HT1080 (cell line): ENCODE measurements at places on chromosomes 7 and 10.

DNA sequence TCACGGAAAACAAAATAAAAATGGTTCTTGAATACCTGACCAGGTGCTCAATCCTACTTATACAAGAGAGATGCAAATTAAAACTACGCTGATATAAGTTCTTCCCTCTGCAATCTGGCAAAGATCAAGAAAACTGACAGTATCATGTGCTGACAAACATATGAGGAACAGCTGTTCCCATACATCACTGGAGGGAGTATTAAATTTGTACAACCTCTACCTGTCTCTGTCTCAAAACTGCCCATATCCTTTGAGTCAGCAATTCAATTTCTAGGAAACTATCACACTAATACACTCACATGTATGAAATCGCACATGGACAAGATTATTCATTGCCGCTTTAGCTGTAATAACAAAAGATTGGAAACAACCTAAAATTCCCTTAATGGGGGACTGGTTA lies 11.0 kb upstream of the IL6 start:
- no peak for DNase-seq

DNA sequence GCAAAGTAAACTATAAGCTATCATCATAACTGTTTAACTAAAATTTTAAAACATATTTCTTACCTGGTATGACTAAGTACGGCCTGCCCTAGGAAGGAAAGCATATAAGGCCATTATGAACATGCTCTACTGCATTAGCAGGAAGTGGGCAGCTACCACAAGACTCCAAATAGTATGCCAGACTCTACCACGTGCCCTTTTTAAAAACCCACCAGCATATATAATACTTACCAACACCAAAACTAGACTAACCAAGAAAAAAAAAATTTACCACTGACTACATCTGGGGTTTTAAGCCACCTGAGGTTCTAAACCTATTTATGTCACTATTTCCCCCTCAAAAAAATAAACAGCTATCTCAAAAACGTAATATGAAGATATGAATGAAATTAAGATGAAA lies 30.1 kb downstream of the NUDCD3 start:
- DNase-seq: peak; percentile 80

DNA sequence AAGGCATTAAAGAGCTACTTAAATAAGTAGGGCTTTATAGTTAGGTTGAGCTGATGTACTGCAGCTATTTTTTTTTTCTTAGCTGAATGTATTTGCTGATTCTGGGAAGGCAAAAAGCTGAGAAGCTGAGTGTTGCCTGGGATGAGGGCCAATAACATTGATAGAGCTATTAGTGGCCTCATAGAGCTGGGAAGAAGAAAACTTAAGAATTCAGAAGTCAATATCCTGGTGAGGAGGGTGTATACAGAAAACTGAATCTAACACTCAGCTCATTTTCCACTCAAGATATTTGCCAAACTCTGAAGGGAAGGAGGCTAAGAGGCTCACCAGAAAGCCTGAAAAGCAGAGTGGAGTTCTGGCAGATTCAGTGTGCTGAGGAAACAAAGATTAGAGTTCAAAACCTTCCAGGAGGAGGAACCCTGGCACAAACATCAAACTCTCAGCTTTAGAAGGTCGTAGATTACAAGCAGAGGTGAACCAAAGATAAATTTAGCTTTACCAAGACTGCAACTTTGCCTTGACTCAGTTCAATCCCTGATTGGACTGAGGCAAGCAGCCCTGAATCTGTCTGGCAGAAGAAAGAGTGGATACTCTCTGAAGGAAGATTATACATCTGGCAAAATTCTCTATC lies 11.3 kb downstream of the PPP1R3C start:
- DNase-seq: no peak

- DNase-seq: no peak
Observed at GRCh38 chr10:110642204-110643034, 1.7 kb upstream of the RBM20 start.

DNA sequence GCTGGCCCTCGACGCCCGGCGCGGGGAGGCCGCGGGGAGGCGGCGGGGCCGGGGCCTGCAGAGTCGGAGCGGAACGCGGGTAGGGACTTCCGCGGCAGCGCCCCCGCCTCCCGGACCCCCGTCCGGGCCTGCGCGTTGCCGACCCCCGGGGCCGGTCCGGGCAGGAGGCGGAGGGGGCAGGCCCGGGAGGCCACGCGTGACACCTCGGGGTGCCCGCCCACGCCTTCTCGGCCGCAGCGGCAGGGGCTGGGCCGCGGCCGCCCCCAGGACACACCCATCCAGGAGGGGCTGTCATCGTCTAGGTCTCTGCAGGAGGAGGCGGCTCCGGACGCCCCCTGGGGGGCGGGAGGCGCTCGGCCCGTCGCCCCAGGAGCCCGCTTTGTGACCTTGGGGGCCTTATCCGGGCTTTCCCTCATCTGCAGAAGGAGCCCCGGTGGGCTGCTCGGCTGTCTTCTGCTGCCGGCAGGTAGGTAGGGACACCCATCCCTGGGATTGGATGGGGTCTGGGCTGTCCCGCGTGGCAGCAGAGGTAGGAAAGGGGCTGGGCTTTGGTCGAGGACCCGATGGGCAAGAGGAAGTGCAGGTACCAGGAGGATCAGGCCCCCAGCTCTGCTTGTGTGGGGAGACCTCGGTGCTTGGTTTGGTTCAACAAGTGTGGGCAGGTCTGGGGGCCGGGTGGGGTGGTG lies 569 bp downstream of the ZNF316 start:
- peak; percentile 40 for DNase-seq

GRCh38 chr10:95653895-95654294 lies 2.6 kb downstream of the ALDH18A1 start:
- no peak for DNase-seq

DNA sequence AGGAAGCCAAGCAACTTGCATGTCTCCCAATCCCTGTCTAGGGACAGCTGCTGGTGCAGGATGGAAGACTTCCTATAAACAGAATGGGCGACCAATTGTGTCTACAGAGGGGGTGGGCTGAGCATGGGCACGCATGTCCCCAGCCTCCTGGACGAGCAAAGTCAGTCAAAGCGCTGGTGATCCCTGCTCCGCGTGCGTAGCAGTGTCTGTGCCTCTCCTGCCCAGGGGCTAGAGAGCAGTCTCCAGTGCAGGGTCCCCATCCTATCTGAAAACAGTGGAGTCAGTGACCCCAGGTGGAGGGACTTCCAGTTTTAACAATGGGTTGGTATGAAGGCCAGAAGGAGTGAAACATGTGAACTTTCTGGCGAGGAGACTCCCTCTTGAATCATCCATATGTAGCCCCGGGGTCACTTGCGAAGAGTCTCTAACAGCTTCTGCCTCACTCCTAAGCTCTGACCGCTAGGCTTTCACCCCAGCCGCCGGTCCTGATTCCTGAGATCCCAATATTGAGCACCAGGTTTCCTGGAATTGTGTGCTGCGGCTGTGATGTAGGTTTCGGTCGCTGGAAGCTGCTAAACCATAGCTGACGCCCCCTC lies 714 bp upstream of the CASP2 start:
- DNase-seq: no peak

- DNase-seq: no peak
Observed at GRCh38 chr7:14747701-14748100, 154.8 kb downstream of the DGKB start.

- DNase-seq: no peak
Observed at GRCh38 chr10:91579329-91579985, 53.4 kb downstream of the PPP1R3C start.

GRCh38 chr7:28423918-28424514 lies 11.7 kb downstream of the CREB5 start:
- no peak for DNase-seq

DNA sequence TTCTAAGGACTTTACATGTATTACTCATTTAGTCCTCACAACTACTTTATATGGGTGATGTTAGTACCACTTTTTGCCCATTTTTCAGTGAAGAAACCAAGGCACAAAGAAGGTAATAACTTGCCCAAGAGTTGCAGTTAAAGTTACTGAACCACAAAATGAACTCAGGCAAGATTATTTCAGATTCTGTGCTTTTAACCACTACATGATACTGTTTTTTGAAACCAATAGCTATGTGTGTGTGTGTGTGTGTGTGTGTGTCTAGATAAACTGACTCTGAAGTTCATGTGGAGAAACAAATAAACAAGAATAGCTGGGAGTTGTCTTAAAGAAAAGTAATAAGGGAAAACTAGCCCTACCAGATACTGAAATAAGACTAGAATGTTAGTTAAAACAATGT lies 60.8 kb upstream of the OIT3 start:
- no peak for DNase-seq

GRCh38 chr10:98664329-98665042 lies 217.8 kb upstream of the HPS1 start:
- DNase-seq: peak; percentile 48

GRCh38 chr10:32317795-32318357 lies 29.1 kb downstream of the EPC1 start:
- no peak for DNase-seq

GRCh38 chr10:24622781-24623301 lies 100.8 kb downstream of the ARHGAP21 start:
- DNase-seq: no peak

GRCh38 chr7:91847876-91848588 lies 32.5 kb downstream of the MTERF1 start:
- DNase-seq: no peak

- DNase-seq: no peak
Observed at GRCh38 chr7:151134743-151135524, 32.6 kb downstream of the GBX1 start.

DNA sequence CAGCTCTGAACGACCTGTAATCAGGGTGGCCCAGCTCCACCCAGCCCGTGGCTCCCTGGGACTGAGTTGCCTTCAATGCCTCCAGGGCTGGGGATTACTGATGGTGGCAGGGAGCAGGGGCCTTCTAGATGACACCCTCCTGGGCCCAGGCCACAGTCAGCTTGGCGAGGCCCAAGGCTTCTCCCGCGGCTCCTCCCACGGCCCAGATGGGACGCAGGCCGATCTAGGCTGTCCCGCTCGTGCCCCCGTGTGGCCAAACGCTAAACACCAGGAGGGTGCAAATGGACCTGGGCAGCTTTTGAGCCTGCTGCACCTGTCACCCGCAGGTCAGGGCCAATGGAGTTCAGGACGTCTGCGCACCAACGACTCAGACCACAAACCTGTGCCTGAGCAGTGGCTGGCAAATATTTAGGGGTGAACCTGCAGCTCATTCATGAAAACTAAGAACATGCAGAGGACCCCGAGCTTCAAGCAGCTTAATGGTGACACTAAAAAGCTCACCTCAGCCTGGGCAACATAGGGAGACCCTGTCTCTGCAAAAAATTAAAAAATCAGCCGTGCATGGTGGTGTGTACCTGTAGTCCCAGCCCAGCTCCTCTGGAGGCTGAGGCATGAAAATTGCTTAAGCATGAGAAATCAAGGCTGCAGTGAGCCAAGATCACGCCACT lies 43.2 kb downstream of the ASB13 start:
- peak; percentile 68 for DNase-seq

DNA sequence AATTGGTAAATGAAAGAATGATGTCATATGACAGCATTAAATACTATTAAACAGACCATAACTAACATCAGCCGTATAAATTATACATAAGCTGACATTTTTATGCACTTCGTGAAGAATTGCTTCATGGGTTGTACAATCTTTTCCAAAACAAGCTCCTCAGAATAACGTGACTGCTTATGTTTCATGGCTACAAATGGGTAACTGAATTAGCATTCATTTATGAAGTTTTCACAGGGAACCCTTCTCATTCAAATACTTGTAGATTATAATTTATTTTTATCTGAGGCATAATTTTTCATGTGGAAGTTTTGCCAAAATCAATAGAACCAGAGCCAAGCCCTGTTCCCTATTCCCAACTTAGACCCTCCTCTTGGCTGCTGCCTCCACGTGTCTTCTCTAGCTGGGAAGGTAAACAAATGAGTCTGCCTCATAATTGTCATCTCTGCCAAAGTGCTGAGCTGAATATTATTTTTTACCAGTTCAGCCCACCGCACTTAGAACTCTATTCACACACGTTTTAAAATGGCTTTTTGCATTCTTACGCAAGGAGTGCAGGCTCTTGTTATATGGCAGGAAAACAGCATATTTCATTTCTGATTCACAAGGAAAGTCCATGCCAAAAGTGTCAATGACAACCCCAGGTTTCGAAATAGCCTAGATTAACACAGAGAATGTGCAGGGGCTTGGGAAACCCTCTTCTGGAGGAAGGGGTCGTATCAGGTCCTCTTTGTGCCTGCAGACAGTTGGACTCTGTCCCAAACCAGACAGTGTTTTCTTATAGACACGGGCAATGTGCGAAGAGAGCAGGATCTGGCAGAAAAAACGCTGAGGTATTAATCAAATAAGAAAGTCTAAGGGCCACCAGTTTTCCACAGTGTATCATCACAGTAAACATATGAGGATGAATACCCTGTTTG lies 370.7 kb upstream of the MGMT start:
- peak; percentile 24 for DNase-seq

DNA sequence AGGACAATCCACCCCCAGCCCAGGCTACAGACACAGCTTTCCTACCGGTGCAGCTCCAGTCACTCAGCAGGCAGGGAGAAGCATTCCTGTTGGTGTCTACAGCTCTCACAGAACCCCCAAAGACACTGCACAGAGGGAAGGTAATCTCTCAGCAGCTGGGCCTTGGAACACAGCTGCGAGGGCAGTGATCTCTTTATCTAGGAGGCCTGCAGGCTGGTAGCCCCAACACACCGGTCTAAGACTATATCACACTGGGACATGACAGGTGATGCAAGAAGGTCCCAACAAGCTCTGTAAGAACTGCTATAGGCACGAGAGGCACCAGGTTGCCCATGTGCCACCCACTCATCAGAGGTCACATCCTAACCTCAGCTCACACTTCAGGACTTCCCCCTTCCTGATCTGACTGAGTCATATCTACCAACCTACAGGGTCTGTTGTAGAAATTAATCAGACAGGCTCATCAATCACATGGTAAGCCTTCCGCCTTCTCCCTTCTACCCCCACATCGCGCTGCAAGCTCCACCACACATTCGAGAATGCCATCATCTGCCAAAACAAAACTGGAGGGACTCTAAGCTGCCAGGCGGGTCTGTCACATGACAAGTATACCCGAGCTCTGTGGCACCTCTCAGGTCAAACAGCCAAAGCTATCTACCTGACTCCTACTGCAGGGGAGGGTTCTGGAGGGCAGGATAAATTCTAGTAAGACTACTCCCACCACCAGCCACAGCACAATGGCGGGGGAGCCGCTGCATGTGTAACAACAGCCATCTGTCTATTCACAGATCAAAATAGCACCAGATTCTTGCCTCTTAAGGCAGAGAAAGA lies 26.1 kb downstream of the FAM53B start:
- peak; percentile 60 for DNase-seq

GRCh38 chr7:15648461-15648961 lies 38.0 kb downstream of the MEOX2 start:
- peak; percentile 60 for DNase-seq

DNA sequence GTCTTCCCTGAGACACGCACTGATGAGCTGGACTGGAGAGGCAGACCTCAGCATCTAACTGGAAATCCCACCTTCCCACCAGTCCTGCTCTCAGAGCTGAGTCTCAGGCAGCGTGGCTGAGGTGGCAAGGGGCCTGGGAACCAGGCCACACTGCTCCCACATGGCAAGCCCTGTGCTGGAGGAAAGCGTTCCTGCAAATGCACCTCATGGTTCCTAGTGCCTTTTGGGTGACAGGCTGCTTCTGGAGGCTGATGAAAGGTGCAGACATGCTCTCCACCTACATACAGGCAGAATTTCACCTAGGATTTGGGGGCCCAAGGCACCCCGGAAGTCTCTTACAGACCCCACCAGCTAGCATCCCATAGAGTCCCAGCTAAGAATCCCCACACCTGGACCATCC lies 432.9 kb upstream of the FOXK1 start:
- DNase-seq: no peak
